ENCODE measurements at places on chromosomes 12 and 14.
A peak's percentile ranks its signal among the peaks of the same experiment; 100 is the strongest.

GRCh38 chr14:85063747-85064146, 466.2 kb upstream of the FLRT2 start:
- no peaks in the 10 kb centered on the region for H3K4me1 ChIP-seq
- no peak overlapping the region for H3K27ac ChIP-seq
- no peaks in the 10 kb centered on the region for H3K36me3 ChIP-seq
- no peak overlapping the region for H3K4me3 ChIP-seq
- no peaks in the 10 kb centered on the region for H3K27me3 ChIP-seq

- H3K4me1 ChIP-seq = peaks cover 78% of the 10 kb centered on the region
- peak overlapping the region; percentile 69 for H3K27ac ChIP-seq
- peaks cover 4% of the 10 kb centered on the region for H3K36me3 ChIP-seq
- H3K27me3 ChIP-seq = no peaks in the 10 kb centered on the region
Measured at GRCh38 chr12:101777978-101778377, 38.7 kb upstream of the SYCP3 start.

DNA sequence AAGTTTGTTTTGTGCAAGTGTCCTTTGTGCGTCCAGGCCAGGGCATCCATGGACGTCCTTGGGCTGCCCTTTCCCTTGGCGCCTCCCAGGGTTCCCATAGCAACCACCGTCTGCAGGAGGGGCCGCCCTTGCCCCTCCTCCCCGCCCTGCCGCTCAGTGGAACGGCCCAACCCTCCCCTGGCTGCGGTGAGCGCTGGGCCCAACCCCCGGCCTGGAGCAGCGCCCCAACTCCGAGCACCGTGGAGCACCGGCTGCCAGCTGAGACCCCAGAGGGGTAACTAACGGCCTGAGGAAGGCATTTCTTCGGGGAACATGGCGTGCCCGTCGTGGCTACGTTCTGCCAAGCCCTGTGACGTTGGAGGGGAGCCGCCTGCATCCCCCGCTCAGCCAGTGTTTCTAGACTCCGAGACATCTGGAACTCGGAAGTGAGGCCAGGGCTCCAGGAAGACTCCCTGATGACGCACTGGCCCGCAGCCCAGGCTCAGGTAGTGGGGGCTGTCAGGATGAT, 5.3 kb upstream of the ACACB start:
- peaks cover 19% of the 10 kb centered on the region for H3K4me1 ChIP-seq
- H3K4me3 ChIP-seq = no peak overlapping the region
- H3K27ac ChIP-seq = peak overlapping the region; percentile 15
- DNase-seq = peak; percentile 67

DNA sequence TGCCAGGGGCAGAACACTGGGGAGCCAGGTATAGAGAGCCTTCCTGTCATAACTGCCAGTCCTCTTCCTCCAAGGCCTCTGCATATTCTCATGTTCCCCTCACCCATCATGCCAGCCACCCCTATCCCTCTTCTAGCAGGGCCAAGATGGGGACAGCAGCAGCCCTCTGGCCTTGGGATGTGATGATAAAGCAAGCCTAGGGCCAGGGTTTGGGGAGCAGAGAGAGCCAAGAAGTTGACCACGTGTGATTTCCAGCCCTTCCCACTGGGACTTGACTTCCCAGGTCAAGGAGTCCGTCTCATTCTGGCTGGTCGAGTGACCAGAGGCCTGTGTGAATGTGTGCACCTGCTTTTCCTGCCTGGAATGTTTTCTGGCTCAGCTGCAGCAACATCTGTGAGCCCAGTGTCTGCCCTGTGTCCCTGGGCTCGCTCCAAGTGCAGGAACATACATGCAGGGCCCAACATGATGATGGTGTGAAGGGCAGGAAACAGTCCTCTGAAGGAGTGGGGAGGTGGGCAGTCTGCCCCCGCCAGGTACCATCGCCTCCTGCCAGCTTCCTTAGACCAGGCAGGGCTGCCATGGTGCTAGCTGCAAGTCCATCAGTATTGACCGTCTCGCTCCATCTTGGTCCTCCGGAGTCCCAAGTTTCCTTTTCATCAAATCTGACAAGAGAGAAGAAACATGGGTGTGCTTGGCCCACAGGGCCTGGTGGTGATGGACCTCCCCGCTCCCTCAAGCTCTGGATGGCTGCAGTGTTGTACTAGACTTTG, 21.0 kb downstream of the VASH1 start:
- peaks cover 38% of the 10 kb centered on the region for H3K36me3 ChIP-seq
- H3K4me3 ChIP-seq = no peak overlapping the region
- H3K27ac ChIP-seq = no peak overlapping the region
- no peaks in the 10 kb centered on the region for H3K4me1 ChIP-seq

- no peak for DNase-seq
- H3K27ac ChIP-seq = no peak overlapping the region
- peaks cover 9% of the 10 kb centered on the region for H3K36me3 ChIP-seq
- H3K27me3 ChIP-seq = no peaks in the 10 kb centered on the region
Measured at GRCh38 chr12:68749443-68749842, 3.5 kb downstream of the SLC35E3 start.

GRCh38 chr12:15688202-15688736, 100.9 kb downstream of the EPS8 start:
- no peak overlapping the region for H3K4me3 ChIP-seq
- H3K4me1 ChIP-seq = peaks cover 2% of the 10 kb centered on the region
- DNase-seq = no peak
- H3K36me3 ChIP-seq = no peaks in the 10 kb centered on the region
- H3K27ac ChIP-seq = no peak overlapping the region

- no peak overlapping the region for H3K4me3 ChIP-seq
- no peaks in the 10 kb centered on the region for H3K4me1 ChIP-seq
- peaks cover 51% of the 10 kb centered on the region for H3K36me3 ChIP-seq
- H3K27me3 ChIP-seq = no peaks in the 10 kb centered on the region
Measured at GRCh38 chr12:116969615-116970585, 59.1 kb downstream of the FBXW8 start.

DNA sequence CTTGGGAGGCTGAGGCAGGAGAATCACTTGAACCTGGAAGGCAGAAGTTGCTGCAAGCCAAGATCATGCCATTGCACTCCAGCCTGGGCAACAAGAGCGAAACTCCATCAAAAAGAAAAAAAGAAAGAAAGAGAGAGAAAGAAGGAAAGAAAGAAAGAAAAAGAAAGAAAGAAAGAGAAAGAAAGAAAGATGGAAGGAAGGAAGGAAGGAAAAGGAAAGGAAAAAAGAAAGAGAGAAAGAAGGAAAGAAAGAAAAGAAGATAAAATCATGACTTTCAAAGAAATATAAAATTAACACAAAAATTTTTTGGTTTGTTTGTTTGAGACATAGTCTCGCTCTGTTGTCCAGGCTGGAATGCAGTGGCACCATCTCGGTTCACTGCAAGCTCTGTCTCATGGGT, 22.2 kb upstream of the DAAM1 start:
- no peaks in the 10 kb centered on the region for H3K27me3 ChIP-seq
- peaks cover 12% of the 10 kb centered on the region for H3K4me1 ChIP-seq
- no peak for DNase-seq
- H3K27ac ChIP-seq = no peak overlapping the region
- H3K4me3 ChIP-seq = no peak overlapping the region
- H3K36me3 ChIP-seq = no peaks in the 10 kb centered on the region

GRCh38 chr14:104117341-104118005, 20.9 kb upstream of the KIF26A start:
- H3K36me3 ChIP-seq = no peaks in the 10 kb centered on the region
- H3K4me1 ChIP-seq = peaks cover 10% of the 10 kb centered on the region
- DNase-seq = no peak
- H3K4me3 ChIP-seq = peak overlapping the region; percentile 68
- peaks cover 27% of the 10 kb centered on the region for H3K27me3 ChIP-seq
- no peak overlapping the region for H3K27ac ChIP-seq

DNA sequence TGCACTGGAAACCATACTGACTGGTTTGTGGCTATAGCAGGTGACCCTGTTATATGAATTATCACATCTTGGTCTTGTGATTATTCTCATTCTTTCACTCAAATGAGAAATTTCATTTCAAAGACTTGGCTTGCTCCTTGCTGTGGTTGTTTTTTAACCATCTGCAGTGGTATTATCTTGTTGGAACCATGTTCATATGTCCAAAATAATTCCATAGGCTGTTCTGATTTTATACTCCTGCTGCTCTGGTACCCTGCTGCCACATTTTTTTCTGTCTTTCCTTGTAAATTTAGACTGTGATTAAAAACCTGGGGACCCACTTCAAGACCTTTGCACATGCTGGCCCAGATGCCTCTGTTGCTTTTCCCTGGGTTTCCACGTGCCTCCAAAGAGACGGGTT, 190.2 kb downstream of the TMEM117 start:
- no peak overlapping the region for H3K4me3 ChIP-seq
- no peaks in the 10 kb centered on the region for H3K27me3 ChIP-seq
- no peaks in the 10 kb centered on the region for H3K4me1 ChIP-seq
- no peak overlapping the region for H3K27ac ChIP-seq

DNA sequence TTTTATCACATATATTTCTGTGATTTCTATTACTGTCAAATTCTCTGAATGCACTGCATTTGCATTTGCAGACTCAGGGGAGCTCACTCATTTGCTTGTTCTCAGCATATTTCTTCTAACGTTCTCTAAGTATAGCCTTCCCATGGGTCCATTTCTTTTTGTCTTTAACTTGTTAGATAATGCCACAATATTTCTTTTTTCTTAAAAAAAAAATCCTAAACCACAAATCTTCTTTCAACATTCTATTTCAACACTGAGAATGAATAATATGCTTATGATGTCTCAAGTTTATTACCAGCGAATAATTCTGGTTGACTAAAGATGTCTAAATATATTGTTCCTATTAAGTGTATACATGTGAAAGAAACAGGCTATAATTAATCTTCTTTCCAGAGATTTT, 200.2 kb downstream of the ANO6 start:
- H3K27ac ChIP-seq = no peak overlapping the region
- peaks cover 53% of the 10 kb centered on the region for H3K36me3 ChIP-seq
- H3K27me3 ChIP-seq = no peaks in the 10 kb centered on the region
- peaks cover 3% of the 10 kb centered on the region for H3K4me1 ChIP-seq
- no peak for DNase-seq

DNA sequence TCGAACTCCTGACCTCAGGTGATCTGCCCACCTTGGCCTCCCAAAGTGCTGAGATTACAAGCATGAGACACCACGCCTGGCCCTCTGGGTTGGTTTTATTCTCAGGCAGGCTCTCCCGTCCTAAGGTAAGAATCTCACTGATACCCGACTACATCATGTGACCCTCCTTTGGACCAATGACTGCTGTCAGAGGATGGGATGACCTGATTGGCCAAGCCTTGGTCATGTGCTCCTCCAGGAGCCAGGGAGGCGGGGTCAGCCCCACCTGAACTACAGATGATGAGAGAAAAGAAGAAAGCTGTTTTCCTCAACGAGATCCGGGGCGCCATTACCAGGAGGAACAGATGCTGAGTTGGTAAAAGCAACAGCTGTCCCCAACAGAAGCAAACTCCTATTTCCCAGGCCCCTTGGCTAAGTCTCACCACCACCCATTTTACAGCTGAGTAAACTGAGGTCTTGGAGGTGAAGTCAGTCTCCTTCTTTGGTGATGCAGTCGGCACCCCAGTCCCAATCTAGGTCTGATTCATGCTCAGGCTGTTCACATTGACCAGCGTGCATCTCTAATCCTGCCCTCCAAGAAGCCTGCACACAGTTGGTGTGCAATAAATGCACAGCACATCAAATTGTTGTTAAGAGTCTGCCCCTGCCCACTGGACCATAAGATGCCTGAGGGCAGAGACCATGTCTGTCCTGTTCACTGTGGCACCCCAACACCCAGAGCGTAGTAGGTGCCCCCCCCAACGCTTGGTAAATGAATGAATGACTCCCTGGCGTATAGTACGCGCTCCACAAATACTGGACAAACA, 118.8 kb downstream of the SCARB1 start:
- no peaks in the 10 kb centered on the region for H3K36me3 ChIP-seq
- peaks cover 42% of the 10 kb centered on the region for H3K4me1 ChIP-seq
- H3K27me3 ChIP-seq = no peaks in the 10 kb centered on the region
- H3K27ac ChIP-seq = no peak overlapping the region
- no peak overlapping the region for H3K4me3 ChIP-seq

DNA sequence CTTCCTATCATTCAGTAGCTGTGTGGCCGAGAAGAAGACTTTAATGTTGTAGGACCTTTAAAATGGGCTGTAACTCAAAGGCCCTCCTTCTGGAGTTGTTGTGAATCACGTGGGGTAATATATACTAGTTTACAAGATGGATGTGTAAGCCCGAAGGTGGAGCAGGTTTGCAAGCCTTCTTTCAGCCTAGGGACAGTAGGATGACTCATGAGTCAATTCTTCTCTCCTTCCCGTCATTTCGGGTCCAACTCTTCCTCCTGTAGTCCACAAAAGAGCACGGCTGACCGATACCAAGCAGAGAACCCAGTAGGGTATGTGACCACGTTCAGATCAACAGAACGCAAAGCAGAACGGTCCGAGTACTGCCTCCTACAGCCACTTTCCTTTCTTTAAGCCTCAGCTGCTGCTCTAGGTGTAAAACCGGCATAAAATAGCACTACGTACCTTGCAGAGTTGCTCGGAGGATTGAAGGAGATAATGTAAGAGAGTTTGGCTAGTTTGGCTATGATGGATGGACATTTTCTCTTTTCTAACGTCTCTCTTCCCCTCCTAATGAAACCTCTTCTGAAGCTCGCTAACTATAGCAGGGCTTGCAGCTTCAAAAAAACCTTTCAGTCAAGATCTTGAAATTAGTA, 1.3 kb upstream of the RASSF3 start:
- peak; percentile 50 for DNase-seq
- H3K4me1 ChIP-seq = peaks cover 33% of the 10 kb centered on the region
- H3K27ac ChIP-seq = no peak overlapping the region
- peak overlapping the region; percentile 81 for H3K4me3 ChIP-seq
- H3K36me3 ChIP-seq = no peaks in the 10 kb centered on the region

DNA sequence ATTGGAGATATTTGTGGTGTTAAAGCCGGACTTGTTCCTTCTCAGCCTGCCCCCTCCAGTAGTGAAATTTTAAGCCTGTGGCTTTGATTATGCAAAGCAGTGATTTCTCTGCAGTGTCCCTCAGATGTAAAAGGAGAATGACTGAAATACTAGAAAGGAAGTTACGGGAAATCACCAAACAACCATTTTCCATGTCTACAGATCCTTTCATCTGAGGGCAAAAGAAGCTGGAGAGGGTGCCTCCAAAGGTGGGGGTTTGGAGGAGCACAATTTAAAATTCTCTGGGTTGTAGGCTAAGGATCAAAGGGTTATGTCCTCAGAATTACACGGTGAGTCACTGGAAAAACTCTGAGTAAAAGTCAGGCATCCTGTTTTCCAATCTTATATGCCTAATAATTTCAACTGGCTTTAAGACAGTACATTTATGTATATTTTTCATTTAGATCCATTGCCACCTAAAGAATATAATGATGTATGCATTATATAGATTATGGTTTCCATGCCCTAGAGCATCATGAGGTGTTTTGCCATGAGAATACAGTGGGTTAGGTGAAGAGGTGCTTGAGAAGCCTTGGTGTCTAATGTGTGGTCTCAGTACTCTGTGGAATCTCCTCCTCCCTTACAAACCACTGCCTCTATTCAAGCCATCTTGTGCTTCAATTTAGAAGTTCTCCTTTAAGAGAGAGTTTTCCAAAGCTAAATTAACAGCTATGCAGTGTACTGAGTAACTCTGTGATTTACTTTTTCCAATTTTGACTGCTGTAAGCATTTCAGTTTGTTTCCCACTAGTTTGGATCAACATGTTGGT, 362.1 kb downstream of the RAD51B start:
- H3K27me3 ChIP-seq = no peaks in the 10 kb centered on the region
- H3K27ac ChIP-seq = no peak overlapping the region

- no peak for DNase-seq
- H3K27ac ChIP-seq = peak overlapping the region; percentile 0
- H3K4me1 ChIP-seq = no peaks in the 10 kb centered on the region
- no peaks in the 10 kb centered on the region for H3K27me3 ChIP-seq
- H3K4me3 ChIP-seq = no peak overlapping the region
Measured at GRCh38 chr14:50768680-50769079, 62.3 kb downstream of the NIN start.
